ENCODE measurements at places on chromosomes 1 and 21. TPM values are rescaled to one million over a fixed set of nuclear protein-coding genes. Genes with fewer than 3 reads are reported as not detected.

PPIAL4G gene
- 0.25 TPM for total RNA-seq

DNA sequence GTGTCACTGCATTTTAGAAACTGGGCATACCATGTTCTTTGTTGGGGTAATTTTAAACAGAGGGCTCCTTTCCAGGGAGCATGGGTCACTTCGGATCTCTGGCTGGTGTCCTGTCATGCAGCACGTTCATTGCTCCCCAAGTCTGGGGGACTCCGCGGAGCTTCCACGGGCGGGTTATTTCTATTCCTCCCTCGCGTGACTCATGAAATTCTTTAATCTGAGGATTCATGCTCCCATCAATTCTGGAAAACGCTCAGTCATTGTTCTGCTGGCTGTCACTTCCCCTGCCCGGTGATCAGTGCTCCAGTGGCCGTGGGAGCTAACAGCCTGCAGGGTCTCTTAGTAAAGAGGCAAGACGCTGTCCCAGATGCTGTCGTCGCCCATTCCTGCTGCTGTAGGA is 28.1 kb downstream of the CFAP74 start:
- no peak for DNase-seq

DNA sequence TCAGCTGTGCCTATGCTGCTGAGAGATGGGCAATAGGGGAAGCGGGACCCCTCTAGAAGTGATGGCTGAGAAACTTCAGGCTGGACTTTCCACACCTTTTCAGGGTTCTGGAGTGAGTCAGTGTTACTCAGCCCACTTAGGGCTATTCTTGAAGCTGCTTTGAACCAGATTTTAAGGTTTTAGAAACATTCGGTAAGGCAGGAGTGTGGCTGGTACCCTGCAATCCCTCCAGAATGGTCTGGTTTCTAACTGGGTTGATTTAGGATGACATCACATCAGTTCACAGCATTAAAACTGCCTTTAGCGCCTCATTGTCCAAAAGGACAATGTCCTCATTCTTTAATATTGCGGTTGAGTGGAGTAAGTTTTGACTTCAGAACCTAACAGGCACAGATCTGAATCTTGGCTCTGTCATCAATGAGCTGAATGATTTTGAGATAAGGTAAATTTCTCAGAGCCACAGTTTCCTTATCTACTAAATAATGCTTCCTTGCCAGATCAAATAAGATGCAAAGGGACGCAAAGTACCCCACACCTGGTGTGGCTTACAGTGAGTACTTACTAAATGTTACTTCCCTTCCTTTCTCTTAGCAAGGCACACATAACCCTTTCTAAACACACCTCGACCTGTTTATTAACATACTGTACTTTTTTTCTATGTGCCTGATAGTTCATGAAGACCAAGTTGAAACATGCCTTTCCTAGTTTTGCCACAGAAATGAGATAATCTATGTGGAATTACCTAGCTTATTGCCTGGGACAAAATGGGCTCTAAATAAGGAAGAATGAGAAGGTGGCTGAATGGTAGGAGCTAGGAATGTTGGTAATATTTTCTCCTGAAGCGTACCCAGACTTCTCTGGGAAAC is 209.8 kb downstream of the ROR1 start:
- no peak for DNase-seq

- DNase-seq = no peak
Measured at GRCh38 chr1:21693732-21694131, 24.6 kb upstream of the RAP1GAP start.

DNA sequence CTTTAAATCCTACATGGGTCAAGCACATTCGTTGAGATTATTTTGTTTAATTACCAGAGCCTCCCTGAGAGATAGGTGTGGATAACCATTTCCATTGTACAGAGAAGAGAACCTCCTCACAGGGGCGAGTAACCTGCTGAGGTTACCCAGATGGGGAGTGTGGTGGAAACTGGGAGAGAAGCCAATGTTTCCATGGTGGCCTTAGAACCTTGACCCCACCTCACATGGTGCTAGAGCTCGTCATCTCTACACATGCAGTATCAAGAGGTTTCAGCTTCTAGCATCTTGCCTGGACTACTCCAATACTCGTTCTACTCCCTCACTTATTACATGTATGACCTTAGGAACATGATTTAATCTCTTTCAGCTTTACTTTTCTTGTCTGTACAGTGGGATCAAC is 4.8 kb downstream of the REG4 start:
- no peak for DNase-seq

- DNase-seq = no peak
Measured at GRCh38 chr1:89657886-89658285, 25.0 kb downstream of the LRRC8C start.

DNA sequence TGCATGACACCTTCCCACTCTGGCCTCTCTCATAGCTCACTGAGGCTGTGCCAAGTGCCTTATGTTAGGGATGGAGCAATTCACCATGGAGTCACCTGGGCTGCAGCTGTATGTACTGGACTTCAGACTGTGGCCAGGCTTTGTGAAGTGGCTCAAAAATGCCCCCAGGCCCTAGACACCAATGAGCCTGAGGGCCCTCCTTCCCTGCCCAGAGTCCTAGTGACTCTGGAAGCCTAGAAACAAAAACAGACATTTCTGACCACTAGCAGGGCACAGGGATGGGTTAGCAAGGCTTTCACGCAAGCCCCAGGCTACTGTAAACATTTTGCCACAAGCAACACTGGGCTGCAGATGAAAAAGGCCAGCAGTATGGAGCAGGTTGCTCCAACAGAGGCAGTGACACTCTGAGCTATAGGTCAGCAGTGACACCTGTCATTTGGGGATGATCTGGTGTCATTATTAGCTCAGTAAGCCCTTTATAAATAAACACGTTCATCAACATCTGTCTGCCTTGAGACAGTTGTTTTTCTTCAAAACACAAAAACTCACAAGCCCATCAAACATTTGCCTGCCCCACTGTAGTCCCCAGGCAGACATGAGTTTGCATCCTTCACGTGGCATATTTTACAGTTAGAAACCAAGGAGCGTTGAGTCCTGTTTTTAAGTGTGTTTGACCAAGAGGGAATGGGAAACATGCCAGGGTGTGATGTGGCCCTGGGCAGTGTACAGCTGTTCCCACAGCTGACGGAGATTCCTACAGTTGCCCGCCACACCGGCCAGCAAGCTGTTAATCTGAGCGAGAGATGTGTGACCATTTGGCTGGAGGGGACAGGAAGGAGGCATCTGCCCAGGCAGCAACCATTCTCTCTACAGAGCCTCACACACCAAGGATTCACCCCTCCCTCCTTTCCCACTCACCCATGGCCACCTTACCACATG is 66.8 kb downstream of the KCNN3 start:
- no peak for DNase-seq

DNA sequence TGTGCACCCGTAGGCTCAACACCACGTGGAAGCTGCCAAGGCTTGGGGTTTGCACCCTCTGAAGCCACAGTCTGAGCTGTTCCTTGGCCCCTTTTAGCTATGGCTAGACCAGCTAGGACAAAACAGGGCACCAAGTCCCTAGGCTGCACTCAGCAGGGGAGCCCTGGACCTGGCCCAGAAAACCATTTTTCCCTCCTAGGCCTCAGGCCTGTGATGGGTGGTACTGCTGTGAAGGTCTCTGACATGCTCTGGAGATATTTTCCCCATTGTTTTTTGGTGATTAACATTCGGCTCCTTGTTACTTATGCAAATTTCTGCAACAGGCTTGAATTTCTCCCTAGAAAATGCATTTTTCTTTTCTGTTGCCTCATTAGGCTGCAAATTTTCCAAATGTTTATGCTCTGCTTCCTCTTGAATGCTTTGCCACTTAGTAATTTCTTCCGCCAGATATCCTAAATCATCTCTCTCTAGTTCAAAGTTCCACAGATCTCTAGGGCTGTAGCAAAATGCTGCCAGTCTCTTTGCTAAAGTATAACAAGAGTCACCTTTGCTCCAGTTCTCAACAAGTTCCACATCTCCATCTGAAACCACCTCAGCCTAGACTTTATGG is 69.0 kb upstream of the KRTAP19-8 start:
- no peak for DNase-seq

DNA sequence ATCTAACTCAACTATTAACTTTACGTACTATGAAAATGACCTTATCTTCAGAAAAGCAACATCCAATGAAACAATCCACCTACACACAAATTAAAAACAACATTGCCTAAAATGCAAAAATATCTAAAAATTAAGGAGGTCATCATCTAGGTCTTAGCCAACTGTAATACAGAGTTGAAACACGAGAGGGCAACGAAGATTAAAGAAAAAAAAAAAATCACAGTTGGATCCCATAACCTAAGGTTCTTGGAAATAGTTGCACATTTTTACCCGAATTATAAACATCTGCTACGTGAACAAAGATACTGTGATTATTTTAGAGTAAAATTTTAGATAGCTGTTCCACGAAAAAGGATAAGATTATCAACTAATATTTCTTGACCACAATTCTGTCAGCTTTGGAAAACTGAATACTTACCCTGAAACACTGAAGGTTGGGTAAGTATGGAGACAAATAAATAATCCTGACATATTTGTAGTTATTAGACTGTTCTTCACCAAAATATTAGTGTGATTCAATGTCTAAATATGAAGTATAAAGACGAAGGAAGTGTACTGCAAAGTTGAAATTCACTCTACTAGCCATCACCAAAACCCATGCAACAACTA is 88.0 kb upstream of the AK4 start:
- no peak for DNase-seq

- no peak for DNase-seq
Measured at GRCh38 chr1:167837326-167837725, 76.6 kb downstream of the ADCY10 start.

DNA sequence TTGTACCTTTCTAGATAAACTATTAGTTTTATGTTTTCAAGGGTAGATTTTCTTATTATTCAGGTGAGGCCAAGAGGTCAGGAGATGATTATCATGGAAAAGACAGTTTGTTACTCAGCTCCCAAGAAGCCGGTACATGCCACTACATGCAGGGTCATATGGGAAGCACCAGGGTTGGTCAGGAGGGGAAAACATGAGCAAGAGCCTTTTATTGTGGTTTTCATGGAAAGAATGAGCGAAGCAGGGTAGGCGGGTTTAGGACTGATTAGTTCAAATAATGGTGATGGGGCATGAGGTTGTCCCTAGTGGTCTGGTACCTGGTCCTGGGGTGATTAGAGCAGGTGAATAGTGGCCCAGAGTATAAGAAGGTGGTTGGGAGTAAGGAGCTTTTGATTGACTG is 189.9 kb downstream of the APP start:
- DNase-seq = no peak

GRCh38 chr1:170789063-170789462 is 125.1 kb downstream of the PRRX1 start:
- DNase-seq = no peak

All from CD8-positive, alpha-beta T cell (primary cell).